Caki2 (cell line): ENCODE measurements at places on chromosomes 12 and 14. TPM values are rescaled to one million over a fixed set of nuclear protein-coding genes. Genes with fewer than 3 reads are reported as not detected.

The RNASE1 gene
- total RNA-seq: not detected in 2 replicates

The MSI1 gene
- 0.29 TPM in 1 of 2 replicates, not detected in the other for total RNA-seq

The P3H3 gene
- 70.9 and 93.3 TPM in 2 replicates for total RNA-seq

The PDE3A gene
- 0.10 TPM in 1 of 2 replicates, not detected in the other for total RNA-seq

The SYCP3 gene
- not detected in 2 replicates for total RNA-seq

The SIX4 gene
- total RNA-seq: 3.5 and 4.8 TPM in 2 replicates

GRCh38 chr12:17296882-17297281, 690.9 kb upstream of the LMO3 start:
- DNase-seq: peak; percentile 12

DNA sequence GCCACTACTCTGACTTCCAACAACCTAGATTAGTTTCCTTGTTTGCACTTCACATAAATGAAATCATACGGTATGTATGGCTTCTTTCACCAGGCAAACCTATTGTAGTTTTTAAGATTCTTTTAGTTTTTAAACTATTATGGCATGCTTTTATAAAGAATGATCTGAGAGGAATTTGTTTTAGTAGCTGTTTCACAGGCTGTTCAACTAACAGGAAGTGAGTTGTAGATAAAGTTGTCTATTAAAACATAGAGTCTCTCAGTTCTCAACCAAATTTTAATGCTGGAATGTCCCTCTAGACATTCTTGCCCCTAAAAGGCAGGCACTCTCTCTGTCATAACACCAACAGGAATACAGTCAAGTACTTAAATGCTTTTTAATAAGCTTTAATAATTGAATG, 102.7 kb upstream of the DACT1 start:
- DNase-seq: no peak

DNA sequence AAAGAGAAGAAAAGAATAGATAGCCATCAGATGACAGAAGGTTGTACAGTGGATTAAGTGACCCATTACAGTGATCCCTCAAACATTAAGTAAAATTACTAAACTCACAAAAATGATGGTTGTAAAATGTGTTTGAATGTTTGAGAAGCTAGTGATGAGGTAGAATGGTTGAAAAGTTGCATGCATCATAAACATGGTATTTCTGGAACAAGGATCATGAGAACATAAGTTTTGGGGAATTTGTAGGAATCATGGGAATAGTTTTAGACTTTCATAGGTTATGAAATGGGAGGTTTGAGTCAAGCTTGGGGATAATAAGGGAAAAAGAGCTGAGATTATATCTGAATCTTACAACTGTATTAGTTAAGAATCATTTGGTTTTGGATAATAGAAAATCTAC, 34.1 kb upstream of the NEDD1 start:
- no peak for DNase-seq

DNA sequence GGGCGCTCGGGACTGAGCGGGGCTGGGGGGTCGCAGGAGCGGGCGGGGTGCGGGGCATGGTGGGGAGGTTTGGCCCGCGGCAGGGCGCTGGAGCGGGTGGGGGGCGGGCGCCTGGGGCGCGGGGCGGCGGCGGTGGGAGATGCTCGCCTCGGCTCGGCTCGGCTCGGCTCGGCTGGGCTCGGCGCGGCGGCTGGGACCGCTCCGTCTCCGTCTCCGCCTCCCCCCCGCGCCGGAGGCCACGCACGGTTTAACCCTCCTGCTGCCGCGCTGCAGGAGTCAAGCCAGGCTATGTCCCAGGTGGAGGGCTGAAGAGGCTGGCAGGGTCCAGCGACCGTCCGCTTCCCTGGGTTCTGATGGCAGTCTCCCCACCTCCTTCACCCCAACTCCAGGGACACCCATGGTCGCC, at the start of gene PIANP:
PIANP (minus strand) TSS at position 170 of the 406 bp plus-strand sequence. CDS start 2,754 bp downstream, outside the sequence.
- no peak for DNase-seq

DNA sequence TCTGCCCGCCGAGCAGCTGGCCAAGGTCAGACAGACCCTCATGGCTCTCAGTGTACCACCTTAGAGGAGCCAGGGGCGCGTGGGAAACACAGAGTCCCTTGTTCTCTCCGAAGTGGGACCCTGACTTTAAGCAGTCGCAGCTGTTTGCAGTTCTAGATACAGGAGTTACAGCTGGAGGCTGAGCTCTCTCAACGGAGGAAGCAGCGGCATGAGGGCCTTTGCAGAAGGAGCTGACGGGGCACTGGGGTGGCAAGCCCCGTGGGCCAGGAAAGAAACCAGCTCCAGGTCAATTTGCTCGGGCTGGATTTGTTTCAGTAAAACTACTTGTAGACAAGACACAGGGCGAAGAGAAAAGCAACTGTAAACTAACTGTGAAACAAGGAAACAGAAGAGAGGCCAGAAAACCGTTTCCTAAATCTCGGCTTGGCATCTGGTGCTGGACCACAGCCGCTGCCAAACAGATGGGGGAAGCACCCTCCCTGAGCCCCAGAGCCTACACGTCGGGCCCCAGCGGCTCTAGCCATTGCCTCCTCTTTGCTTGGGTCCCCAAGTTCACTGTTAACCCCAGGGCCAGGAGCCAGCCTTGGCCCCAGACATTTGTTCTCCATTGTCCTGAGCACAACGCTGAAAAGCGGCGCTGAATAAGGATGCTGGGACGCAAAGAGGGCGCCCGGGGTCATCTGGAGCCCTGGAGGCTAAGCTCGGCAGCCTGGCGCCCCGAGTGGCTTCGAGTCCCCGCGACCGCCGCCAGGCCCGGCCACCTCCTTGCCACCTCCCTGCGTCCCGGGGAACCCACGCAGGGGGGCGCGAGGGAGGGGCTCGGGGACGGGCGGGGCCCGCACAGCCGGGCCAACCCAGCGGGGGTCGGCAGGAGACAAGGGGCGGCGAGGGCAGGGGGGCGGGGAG, 914 bp upstream of the PACS2 start:
- DNase-seq: no peak

GRCh38 chr14:74140374-74140850, 55.7 kb downstream of the LIN52 start:
- peak; percentile 16 for DNase-seq

DNA sequence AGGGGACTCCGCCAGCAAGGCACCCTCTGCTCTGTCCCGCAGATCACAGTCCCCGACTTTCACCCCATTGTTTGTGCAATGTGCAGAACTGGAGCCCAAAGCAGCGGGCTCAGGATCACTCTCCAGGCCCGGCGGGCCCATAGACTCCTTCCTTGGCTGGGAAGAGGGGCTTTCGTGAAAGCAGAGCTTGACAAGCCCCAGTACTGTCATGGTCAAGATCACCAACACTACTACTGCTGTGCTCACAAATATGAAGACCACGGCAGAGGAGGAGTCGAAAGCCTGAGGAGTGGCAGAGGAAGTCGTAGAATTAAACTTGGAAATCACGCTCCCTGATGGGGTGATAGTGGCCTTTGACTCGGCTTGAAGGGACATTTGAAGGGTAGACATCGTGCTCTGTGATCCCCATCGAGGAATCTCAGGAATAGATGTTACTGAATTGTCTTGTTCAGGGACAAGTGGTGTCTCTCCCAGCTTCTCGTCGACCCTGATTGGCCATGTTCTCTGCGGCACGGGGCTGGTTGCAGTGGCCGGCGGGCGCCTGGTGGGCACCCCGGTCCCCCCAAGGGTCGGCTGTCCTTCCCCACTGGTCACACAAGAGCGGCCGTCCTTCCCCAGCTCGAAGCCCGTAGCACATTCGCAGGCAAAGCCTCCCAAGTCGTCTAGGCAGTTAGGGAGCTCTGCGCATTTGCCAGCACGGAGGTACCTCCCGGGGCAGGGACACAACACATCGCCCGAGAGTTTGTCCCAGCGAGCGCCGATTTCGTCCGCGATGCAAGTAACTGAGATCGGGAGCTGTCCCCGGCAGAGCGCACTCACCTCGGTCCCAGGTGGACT, 1.1 kb downstream of the CLEC14A start:
- DNase-seq: no peak

- no peak for DNase-seq
These were observed 73.4 kb upstream of the PPM1H start for GRCh38 chr12:63008372-63008771.

- no peak for DNase-seq
These were observed 242.5 kb downstream of the FBXL14 start for GRCh38 chr12:1351926-1352325.

DNA sequence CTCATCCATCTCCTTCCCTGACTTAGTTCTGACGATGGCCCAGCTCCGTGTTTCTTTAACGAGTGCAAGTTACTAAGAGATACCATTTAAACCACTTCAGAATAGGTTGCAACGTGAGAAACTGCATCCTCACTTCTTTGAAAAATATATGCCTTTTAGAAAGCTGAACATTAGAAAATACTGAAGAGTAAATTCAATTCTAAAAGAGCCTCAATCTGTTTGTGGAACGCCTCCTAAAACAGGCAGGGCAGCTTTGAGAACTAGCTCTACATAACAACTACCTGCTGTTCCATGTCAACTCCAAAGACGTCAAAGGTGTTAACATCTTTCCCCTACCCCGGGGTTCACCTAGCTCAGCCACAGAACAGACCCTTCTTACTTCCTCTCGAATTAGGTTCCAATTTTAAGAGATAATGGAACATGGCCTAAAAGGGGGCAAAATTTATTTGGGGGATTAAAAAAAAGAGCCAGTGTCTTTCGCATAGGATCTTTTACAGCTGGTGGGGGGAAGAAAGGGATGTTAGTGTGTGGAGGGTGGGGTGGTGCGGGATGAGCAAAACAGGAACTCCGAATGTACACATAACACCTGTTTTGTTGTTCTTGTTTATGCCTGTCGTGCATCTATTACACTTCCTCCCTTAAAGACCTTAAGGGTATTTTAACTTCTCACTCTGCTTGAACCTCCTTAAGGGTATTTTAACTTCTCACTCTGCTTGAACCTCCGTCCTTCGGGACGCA, 3.3 kb downstream of the BHLHE41 start:
- DNase-seq: peak; percentile 37

DNA sequence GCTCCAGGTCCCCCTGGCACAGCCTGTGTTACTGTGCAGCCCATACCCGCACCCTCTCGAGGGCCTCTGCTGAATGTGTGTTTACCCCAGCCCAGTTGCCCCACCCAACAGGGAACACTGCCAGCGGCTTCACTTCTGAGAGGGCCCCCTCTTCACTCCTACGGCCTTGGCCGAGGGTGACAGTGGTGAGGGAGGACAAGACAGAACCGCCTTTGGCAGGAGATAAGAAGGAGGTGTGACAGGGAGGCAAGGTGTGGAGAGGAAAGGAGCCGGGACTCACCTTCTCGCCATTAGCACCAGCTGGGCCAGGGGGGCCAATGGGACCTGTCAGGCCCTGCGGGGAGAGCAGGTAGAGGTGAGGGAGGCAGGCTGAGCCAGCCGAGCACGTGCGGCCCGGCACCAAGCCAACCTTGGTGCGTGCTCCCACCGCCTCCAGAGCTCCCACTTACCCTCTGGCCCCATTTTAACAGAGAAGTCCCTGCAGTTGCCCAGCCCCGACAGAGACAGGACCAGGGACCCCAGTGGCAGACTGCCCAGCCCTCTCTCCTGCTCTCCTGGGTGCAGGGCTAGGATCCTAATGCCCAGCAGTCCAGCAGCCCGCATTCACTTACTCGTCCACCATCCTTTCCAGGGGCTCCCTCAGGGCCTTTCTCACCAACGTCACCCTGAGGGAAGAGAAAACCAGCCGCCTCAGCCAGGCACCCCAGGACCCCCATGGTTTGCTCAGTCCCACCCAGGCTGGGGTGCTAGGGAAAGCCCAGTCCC, 18.3 kb downstream of the TMEM106C start:
- no peak for DNase-seq

- DNase-seq: no peak
These were observed 267 bp downstream of the CFAP251 start for GRCh38 chr12:121918679-121919038.

DNA sequence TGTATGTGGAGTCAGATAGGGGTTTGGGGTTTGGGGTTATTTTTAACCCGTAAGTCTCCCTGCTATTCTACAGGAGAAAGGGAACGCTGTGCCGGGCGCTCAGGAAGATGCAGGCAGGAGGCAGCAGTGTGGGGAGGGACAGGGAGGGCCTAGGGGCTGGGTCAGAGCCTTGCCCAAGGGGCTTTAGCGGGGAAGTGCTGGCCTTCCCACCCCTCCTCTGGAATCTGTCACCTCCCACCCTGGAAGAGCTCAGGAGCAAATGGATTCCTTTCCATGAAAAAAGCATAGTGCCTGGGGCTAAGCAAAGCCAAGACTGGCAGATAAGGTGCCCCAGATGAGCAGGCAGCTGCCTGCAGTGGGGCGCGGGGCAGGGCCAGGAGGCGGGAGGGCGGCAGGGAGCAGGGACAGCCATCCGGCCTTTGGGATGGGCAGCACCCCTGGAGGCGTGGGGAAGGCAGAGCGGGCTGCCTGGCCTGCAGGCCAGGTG, 7.3 kb upstream of the INF2 start:
- no peak for DNase-seq

GRCh38 chr12:10196210-10196609, 16.5 kb upstream of the GABARAPL1 start:
- DNase-seq: no peak

DNA sequence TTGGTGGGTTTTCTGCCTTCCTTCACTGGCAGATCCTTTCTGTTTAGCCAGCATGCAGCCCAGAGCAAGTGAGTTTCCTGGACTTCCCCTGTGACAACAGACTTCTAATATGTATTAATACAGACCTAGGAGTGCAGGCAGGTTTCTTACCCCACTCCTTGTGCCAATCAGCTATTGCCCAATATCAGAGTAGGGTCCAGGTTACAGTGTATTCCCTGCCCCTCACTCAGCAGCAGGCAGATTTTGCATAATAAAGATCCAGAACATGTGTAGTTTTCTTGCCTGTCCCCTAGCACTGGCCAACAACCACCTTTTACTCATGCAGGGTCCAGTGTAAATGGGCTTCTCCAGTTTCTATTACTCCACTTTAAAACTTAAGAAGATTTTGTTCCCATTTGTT, 4.7 kb upstream of the SMIM10L1 start:
- no peak for DNase-seq
